ENCODE measurements at places on chromosomes 3 and 15. TPM values are rescaled to one million over a fixed set of nuclear protein-coding genes. Genes with fewer than 3 reads are reported as not detected.

ADAMTS7 gene
- total RNA-seq, result 0.24 TPM

B3GALNT1 gene
- 1.3 TPM for total RNA-seq

PLCB2 gene
- total RNA-seq, result 50.3 TPM

DNA sequence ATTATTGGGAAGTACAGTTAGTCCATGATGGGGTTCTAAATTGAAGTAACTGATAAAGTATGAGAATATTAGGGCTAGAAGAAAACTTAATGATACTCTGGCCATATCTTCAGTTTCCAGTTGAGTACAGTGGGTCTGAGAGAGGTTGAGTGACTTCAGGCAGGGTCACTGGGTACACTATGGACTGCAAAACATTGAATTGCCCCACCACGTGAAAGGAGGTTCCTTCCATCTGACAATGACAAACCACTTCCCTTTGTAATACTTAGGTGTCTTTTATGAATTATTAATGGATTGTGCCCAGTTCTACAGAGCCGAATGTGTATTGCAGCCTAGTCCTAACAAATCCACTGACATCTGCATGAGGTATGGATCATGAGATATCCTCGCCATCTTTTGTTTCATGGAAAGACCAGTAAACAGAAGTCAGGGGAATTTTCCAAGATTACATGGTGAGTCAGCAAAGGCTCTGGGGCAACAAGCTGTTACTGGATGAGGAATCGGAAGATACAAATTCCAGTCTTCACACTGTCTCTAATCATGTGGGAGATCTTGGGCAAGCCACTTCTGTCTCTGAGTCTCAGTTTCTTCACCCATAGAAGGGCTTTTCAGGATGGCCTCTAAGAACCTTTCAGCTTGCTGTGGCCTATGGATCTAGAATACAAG lies 66.5 kb upstream of the BCL6 start:
- no peak for DNase-seq

GRCh38 chr3:43316783-43317460 lies 30.6 kb downstream of the SNRK start:
- DNase-seq, result no peak

- DNase-seq, result no peak
Observed at GRCh38 chr15:42020713-42021273, at the start of gene PLA2G4E. PLA2G4E (minus strand) TSS chr15:42021042; CDS start chr15:42021030, 12 bp downstream.

- no peak for DNase-seq
Observed at GRCh38 chr3:144763878-144764454, 792.3 kb downstream of the DIPK2A start.

GRCh38 chr3:47846186-47846879 lies 43.4 kb downstream of the DHX30 start:
- no peak for DNase-seq

DNA sequence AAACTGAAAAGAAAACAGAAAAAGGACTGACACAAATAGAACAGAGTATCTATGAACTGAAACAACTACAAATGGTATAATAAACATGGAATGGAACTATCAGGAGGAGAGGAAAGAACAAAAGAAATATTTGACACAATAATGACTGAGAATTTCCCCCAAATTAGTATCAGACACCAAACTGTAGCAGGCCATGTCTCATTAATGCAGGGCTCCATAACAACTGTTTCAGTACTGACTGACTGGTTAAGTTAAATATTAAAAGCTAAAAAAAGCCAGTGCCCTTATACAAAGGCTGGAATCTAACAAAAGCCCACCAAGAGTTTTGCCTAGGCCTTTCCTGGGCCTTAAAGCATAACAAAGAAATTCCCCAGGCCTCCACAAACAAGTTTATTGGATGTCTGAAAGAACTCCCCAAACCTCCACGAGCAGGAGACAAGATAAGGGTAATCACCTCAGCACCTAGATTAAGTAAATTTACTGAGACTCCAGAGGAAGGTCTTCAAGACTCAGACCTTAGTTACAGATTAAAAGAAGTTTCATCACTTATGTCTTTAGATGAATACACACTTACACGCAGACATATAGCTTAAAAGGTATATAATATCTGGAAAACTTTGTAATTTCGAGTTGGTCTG lies 45.7 kb downstream of the KPNA1 start:
- DNase-seq, result no peak

- no peak for DNase-seq
Observed at GRCh38 chr3:24578951-24579421, 84.3 kb upstream of the THRB start.

DNA sequence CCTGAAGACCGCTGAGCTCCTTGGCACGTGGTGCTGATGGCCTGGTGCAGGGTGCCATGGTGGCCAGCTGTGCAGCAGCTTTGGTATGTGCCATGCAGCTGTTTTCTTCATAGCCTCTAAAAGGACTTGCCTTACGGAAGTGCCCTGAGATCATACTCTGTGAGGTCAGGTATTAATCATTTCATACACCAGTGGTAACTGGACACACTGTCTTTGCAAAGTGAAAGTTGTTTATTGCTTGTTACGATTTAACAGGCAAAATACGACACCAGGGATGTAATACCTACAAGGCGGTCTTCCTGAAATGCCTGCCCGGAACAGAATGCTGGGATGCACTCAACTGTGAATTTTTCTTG lies 184.6 kb downstream of the ATP10A start:
- no peak for DNase-seq
